ENCODE measurements at places on chromosomes 12 and 14. TPM values are rescaled to one million over a fixed set of nuclear protein-coding genes. Genes with fewer than 3 reads are reported as not detected.

Gene SOAT2
- total RNA-seq = not detected

Gene IL26
- not detected for total RNA-seq

Gene RGS6
- 15.7 TPM for total RNA-seq

Gene TMEM233
- 7.2 TPM for total RNA-seq

Gene WSCD2
- total RNA-seq = not detected

Gene PACS2
- 113 TPM for total RNA-seq

Gene HRK
- 0.10 TPM for total RNA-seq

Gene CLEC7A
- not detected for total RNA-seq
